Mammary epithelial cell (primary cell): ENCODE measurements at places on chromosomes 13 and 19. TPM values are rescaled to one million over a fixed set of nuclear protein-coding genes. Genes with fewer than 3 reads are reported as not detected.

Gene ASPDH
- not detected in 2 replicates for total RNA-seq

Gene KLK15
- total RNA-seq = not detected in 2 replicates

Gene SPTBN4
- 0.50 TPM for total RNA-seq

Gene ZNF491
- total RNA-seq = 0.51 and 1.4 TPM in 2 replicates

Gene PTPRS
- 32.2 and 34.7 TPM in 2 replicates for total RNA-seq

Gene ERICH6B
- not detected in 2 replicates for total RNA-seq

Gene PNMA8C
- not detected in 2 replicates for total RNA-seq

Gene FCER2
- not detected for total RNA-seq

Gene CPT1C
- 0.78 TPM in 1 of 2 replicates, not detected in the other for total RNA-seq

Gene PNMA8A
- 0.24 and 0.45 TPM in 2 replicates for total RNA-seq

Gene ANKRD24
- 0.56 and 0.73 TPM in 2 replicates for total RNA-seq

Gene HCST
- 1.3 and 2.3 TPM in 2 replicates for total RNA-seq

Gene SERPINE3
- not detected in 2 replicates for total RNA-seq

Gene PDE4A
- total RNA-seq = 1.3 and 1.4 TPM in 2 replicates

Gene MISP3
- 1.5 TPM for total RNA-seq

Gene SLC25A41
- total RNA-seq = not detected in 2 replicates

Gene GNA15
- total RNA-seq = 100 and 110 TPM in 2 replicates

Gene RNF17
- total RNA-seq = not detected in 2 replicates

Gene NAT14
- total RNA-seq = 5.0 TPM

Gene SIGLEC5
- total RNA-seq = not detected

Gene MYO1F
- 0.11 and 0.35 TPM in 2 replicates for total RNA-seq

Gene C1QTNF9B
- not detected for total RNA-seq

Gene ZNF439
- 3.3 TPM for total RNA-seq

Gene KIR3DL2
- not detected in 2 replicates for total RNA-seq

Gene TMEM272
- total RNA-seq = not detected

Gene CEACAM1
- total RNA-seq = 1.8 TPM

Gene SIGLEC14
- total RNA-seq = not detected

Gene SPACA4
- not detected for total RNA-seq

Gene KPNA3
- 30.5 and 37.7 TPM in 2 replicates for total RNA-seq

Gene TCF3
- 70.7 TPM for total RNA-seq

Gene SLC7A10
- total RNA-seq = not detected

Gene CCDC169
- total RNA-seq = 0.89 and 3.1 TPM in 2 replicates

Gene C19orf33
- 162 and 237 TPM in 2 replicates for total RNA-seq

Gene GPR4
- total RNA-seq = not detected

Gene CCDC194
- total RNA-seq = not detected

Gene ZNF667
- 8.1 and 11.8 TPM in 2 replicates for total RNA-seq

Gene CEACAM5
- total RNA-seq = not detected

Gene CEACAM4
- total RNA-seq = not detected

Gene ZNF98
- not detected for total RNA-seq

Gene SIAH3
- under 0.01 TPM for total RNA-seq

Gene CCDC61
- total RNA-seq = 14.8 and 15.8 TPM in 2 replicates

Gene HPN
- total RNA-seq = 1.0 TPM

Gene SBK2
- not detected for total RNA-seq

Gene RASAL3
- total RNA-seq = not detected in 2 replicates

Gene DAZAP1
- total RNA-seq = 32.8 TPM

Gene ZNF699
- total RNA-seq = 11.6 and 14.8 TPM in 2 replicates

Gene PSG3
- total RNA-seq = not detected

Gene GNG8
- not detected for total RNA-seq

Gene GZMM
- total RNA-seq = not detected

Gene ATXN8OS
- total RNA-seq = not detected

Gene KANK3
- total RNA-seq = 5.3 and 7.7 TPM in 2 replicates

Gene LENG9
- 7.3 TPM for total RNA-seq

Gene HIF3A
- total RNA-seq = not detected in 2 replicates

Gene CYP4F8
- not detected in 2 replicates for total RNA-seq
